G401 (cell line): ENCODE measurements at places on chromosomes 6 and 20. TPM values are rescaled to one million over a fixed set of nuclear protein-coding genes. Genes with fewer than 3 reads are reported as not detected.

DNA sequence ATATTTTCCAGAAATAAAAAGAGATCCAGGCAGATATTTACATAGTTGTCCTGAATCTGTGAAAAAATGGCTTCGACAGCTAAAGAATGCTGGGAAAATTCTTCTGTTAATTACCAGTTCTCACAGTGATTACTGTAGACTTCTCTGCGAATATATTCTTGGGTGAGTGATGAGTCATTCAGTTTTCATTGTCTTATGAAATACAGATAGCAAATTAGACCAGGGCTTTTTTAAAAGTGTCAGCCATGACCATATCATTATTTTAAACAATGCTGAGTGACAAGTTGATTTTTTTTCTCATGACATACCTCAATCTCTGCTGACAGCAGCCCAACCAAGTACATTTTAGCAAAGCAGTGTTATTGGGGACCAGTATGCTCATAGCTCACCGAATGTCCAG, 32.8 kb downstream of the TSPYL4 start:
- no peak for DNase-seq

DNA sequence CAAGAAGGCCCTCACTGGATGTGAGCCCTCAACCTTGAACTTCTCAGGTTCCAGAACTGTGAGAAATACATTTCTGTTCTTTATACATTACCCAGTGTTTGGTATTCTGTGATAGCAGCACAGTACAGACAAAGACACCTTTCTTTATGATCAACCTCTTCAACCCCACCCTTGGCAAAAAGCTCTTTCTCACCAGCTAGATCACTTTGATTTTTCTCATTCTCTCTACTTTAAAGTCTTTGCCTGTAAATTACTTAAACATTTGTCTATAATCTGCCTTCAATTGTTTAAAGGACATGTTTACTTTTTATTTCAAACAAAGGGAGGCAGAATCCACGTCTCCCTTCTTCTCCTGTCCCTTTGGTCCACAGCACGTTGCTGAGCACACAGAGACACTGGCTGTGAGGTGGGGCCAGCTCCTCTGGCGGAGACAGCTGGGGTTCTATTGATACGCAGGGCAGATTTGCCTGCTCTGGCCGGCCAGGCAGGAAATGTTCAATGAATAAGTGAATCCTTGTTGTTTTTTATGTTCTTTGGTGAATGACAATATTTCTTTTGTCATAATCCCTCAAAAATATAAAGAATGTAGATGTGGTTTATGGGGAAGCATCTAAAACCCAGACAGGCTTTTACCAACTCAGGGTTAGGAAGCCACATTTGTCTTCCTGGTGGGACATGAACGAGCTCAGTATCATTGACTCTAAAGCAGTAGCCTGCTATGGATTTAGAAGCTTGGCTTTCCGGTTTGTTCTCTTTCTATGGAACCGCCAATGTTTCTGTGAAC, 52.9 kb downstream of the NEDD9 start:
- no peak for DNase-seq

DNA sequence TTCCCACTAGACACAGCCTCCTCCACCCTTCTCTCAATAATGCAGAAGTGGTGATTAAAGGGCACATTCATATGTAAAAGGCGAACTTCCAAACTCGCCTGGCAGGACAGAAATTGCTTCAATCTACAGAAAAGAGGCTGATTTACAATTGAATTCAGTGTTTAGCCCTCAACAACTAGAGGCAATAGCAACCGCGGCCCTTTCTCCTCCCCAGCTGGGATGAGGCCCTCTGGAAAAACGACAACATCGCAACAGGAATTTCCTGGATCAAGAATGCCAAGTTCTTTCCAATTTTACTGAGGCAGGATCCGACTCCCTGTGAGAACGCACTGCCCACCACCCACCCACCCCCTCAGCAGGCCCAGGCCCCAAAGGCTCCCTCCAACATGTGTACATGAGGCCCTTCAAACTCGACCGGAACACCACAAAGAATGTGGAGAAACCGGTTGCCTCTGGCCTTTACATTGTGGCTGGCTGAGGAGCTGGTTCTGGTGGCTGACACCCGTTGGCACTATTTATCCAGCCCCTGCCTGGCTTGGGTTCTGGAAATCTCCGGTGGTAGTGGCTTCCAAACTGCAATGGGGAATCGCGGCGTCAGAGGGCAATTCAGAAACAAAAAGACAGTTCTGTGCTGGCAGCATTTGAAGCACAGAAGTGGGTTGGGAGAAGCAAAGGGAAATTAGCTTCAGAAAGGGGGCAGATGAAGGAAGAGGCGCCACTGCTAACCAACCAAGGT, 36.8 kb downstream of the ZMYND8 start:
- DNase-seq: peak; percentile 81

- no peak for DNase-seq
These were observed 11.3 kb upstream of the PKHD1 start for GRCh38 chr6:52098721-52099120.

DNA sequence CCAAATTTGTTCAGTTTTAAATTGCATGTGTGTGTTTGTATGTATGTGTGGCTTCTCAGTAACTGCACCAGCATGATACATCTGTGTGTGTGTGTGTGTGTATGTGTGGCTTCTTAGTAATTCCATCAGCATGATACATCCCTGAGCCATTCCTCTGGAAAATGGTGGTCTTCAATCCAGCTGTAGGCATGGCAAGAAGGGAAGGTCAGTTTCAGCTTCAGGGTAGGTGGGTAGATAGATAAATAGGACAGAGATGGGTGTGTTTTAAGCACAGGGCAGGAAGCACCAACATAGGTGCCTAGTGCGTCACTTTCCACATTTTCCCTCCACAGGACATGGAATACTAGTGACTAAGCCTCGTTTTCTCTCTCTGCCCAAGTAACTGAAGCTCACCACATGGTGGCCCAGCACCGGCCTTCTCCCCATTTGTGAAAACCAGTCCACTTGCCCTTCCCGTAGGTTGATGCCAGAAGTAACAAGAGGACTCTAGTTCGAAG, 82.9 kb downstream of the RPP40 start:
- DNase-seq: no peak

The PPP1R16B gene
- total RNA-seq: 0.06 TPM in 1 of 2 replicates, not detected in the other

The EDN1 gene
- total RNA-seq: 0.49 and 0.68 TPM in 2 replicates

The TP53TG5 gene
- total RNA-seq: not detected in 2 replicates

The CAPN11 gene
- total RNA-seq: not detected in 2 replicates

The IYD gene
- total RNA-seq: not detected in 2 replicates
